HAP-1 (cell line): ENCODE measurements at places on chromosomes 7 and 10.

- DNase-seq: no peak
Observed at GRCh38 chr7:37234334-37234733, 214.3 kb downstream of the ELMO1 start.

DNA sequence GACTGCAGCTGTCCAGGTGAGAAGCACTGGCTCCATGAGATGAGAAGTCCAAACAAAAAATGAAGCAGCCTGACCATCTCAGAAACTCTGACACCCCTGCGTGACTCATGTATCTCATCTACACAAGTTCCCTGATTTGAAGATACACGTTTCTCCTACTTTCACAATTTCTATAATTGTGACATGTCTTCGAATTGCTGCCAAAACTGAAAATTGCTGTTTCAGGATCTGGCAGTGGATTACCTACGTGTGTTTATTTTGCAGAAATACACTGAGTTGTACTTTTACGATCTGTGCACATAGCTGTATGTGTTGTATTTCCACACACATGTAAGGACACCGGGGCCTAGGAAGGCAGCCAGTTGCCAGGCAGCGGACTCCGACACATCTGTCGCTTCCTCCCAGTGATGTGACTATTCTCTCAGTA, 53.2 kb downstream of the LARP4B start:
- no peak for DNase-seq

DNA sequence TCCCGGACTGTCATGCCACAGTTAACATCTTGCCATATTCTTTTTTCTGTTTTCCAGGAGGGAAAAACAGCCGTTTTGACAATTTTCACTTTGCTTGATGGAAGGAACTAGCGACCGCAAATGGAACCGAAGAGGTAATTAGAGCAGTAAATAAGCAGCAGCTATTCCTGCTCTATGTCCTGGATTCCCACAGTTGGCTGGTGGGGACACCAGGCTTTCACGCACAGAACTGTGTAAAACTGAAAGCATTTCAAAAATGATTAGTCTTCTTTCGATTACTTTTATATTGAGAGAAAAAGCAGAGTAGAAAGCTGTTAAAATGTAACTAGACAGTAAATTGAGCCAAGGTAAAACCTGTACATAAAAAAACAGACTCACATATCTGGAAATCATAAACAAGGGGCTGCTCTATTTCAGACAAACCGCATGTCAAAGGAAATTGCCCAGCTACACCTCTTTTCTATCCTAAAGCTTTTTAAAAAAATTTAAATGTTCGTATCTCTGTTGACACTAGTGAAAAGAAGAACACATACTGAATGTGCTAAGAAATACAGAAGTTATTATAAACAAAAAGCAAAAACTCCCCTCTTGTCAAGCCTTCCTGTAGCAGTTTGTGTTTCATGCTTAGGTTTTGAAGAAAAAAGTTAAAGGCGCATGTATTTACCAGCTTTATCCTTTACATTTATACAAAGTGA, 93.4 kb downstream of the RNF216 start:
- DNase-seq: no peak

DNA sequence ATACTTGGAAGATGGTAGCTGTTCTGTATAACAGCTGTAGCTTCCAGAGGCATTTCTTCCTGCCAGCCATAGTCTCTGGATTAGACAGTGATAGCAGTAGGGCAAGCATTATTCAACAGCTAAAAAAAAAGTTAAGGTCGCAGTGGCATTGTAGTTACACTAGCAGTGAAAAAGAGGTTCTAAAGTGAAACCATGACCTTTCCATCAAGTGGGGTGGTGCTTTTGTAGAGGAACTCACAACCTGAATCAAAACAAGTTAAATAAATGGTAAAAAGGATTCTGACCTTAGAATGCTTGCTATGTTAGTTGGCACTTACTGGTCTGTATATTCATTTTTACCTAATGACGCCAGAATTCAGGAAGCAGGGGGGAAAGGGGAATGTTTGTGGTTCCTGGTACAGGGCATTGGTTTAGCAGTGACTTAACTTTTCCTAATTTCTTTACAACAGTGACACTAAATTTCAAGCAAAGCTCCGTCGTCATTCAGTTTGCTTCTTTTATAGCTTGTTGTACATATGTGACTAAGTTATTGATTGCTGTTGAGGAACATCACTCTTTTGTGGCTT, 55.0 kb downstream of the GBF1 start:
- DNase-seq: no peak

- no peak for DNase-seq
Observed at GRCh38 chr7:25286756-25287155, 58.5 kb upstream of the NPVF start.

- no peak for DNase-seq
Observed at GRCh38 chr10:86779220-86780017, 23.0 kb downstream of the BMPR1A start.

DNA sequence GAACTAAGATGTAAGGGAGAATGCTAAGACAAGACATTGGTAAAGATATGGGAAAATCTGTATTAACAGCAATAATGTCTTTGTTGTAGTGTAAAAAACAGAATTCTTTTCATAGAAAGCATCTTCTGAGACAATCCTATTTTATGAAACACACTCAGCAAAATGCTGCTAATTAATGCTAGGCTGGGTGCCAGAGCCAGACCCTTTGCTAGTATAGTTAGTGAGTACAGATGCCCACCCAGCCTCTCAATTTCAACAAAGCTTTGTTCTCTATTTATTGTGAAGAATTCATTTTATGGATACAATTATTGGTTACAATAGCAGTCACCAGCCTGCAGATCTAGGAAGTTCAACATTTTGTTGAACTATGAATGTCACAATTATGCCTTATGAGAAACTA, 131.0 kb downstream of the SEM1 start:
- no peak for DNase-seq

DNA sequence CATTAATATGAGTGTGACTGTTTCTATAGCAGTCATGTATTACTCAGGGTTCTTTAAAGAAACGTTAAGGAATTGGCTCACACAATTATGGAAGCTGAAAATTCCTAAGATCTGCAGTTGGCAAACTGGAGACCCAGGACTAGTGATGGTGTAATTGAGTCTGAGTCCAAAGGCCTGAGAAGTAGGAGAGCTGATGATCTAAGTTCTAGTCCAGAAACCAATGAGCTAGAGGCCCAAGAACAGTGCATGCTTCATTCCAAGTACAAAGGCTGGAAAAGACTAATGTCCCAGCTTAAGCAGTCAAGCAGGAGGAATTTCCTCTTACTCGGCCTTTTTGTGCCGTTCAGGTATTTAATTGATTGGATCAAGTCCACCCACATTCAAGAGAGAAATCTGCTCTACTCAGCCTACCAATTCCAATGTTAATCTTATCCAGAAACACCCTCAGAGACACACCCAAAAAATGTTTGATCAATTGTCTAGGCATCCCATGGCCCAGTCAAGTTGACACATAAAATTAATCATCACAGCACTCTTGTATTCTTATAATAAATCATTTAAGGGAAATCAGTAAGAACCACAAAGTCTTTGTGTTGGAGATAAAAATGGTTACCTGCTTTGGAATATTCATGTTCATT, 312.1 kb downstream of the PRKG1 start:
- no peak for DNase-seq

GRCh38 chr7:143452495-143452894, 9.2 kb downstream of the TAS2R60 start:
- DNase-seq: no peak

DNA sequence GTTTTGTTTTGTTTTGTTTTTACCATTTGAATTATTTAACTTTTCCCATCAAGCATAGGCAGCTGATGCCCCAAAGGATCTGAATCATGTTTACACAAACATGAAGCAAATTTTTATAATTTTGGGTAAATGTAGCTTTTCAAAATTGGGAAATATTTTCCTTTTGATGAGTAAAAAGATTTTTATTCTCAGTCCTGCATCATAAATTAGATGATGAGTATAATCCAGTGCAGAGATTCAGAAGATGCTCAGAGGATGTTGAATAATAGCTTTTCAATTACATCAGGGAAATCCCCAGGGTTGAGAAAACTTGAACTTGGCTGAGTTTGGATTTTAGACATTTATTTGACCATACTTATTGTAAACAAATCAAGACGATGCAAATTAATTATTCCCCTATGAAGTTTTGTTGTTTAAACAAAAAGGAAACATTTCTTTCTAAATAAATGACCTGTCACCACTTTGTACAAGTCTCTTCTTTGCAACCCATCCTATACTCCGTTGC, 121.7 kb downstream of the FAM204A start:
- DNase-seq: no peak

GRCh38 chr10:81696609-81697388, 178.2 kb upstream of the NRG3 start:
- no peak for DNase-seq
